ENCODE measurements at places on chromosomes 12 and 14.

DNA sequence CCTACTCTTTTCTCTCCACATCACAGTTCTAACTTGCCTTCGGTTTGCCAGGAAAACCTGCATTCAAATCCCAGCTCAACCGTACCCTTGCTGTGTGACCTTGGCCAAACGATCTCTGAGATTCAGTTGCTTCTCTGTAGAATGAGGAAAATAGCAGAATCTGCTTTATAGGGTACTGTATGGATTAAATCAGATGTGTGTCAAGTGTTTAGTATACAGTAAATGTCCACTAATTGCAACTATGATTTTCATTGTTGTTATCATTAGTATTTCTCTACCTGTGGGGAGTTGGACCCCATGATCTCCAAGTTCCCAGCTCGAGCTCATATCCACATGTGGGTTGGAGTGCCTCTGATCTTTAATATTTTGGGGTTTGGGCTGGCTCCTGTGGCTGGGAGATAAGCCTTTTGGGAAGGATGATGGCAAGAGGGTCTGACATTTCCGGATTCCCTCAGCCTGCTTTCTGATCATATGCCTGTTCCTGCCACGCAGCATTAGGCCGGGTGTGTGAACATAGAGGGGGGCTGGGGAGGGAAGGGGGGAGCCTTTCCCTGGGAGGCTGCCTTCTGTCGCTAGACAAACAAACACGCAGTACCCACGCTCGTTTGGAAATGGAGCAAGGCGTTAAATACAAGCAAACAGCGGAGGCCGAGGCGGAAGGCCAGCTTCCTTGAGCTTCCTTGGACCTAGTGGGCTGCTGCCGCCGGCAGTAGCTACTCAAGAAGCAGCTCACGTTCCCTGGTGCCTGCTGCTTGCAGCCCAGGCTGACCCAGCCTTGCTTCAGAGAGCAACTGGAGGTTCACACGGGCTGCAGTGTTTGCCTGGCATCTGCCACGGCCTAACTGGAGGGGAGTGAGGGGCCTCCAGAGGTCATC, 213.5 kb upstream of the LHX5 start:
- no peak for ATAC-seq

GRCh38 chr12:132402831-132403416, 73.5 kb upstream of the GALNT9 start:
- no peak for ATAC-seq

DNA sequence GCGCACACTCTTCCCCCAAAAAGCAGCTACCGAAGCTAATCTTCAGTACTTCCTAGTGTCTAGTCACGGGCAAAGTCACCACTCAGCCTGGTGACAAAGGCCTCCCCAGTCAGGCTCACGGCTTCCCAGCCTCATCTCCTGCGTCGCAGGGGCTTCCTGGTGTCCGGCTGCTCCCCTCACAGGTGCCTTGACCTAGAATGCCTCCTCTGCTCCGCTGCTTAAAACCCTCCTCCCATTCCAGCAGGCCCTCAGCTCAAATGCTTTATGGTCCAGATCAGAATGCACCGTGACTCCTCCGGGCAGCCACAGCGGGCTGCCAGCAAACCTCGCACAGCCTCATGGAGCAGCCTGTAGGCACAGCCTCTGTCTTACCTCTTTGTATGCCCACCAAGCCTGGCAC, 53.1 kb downstream of the PRIMA1 start:
- no peak for ATAC-seq

- ATAC-seq = no peak
Measured at GRCh38 chr12:50107416-50108268, 3.8 kb downstream of the GPD1 start.

DNA sequence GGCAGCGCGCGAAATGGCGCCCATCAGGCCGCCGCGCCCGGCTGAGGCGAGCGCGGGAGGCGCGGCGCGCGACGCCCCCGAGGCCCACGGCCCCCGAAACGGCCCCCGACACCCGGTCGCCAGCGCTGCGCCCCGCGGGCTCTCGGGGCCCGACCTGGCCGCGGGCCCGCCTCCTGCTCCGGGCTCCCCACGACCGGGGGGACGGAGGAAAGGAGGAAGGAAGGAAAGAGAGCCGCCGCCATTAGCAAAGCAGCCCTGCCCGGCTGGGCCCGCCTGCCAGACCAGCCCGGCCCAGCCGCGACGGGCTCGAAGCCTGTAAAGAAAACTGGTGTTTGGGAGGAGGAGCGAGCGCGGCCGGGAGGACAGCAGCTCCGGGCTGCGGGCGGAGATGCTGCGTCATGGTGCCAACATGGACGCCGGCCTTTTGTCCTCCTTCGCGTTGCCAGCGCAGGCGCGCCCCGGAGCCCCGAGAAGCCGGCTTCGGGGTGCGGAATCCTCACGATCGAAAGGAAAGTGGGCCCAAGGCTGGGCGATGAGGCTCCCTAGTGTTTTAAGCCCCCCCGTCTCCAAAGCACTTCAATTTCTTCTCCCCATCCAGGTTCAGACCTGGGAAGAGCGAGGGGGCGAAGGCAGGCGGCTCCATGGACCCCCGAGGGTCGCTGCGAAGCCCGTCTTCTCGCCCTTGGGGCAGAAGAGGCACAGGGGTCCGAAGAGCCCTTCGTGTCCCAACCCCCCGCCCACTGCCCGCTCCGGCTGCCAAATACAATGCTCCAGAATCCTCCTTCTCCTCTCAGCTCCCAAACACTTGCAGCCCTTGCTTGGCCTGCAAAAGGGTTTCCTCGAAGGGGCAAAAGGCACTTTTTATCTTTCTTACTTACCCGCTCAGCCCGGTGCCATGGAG, 2.9 kb upstream of the SETD1B start:
- peak; percentile 23 for ATAC-seq

- ATAC-seq = peak; percentile 58
Measured at GRCh38 chr12:67853204-67853603, 136.0 kb upstream of the IFNG-AS1 start.

- peak; percentile 60 for ATAC-seq
Measured at GRCh38 chr12:62934239-62934798, 631 bp downstream of the PPM1H start.

DNA sequence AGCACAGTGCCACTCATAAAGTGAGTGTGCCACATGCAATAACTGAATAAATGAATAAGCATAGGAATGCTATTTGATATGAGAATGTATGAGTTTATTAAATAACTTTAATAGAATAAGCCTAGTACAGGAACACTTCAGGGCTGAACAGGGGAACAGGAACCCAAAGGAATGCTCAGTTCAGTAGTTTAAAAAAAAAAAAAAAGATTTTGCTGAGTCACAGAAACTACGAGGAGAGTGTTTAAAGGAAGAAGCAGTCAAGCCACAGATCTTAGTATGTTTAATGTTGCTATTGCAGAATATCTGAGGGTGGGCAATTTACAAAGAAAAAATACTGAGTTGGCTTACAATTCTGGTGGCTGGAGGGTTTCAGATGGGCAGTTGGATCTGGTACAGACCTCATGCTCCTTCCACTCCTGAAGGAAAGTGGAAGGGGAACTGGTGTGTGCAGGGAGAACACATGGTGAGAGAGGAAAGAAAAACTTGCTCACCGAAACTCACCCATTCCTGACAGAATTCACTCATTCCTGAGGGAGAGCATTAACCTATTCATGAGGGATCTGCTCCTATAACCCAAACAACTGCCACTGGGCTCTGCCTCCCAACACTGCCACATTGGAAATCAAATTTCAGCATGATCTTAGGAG, 880.3 kb upstream of the MGAT4C start:
- no peak for ATAC-seq

DNA sequence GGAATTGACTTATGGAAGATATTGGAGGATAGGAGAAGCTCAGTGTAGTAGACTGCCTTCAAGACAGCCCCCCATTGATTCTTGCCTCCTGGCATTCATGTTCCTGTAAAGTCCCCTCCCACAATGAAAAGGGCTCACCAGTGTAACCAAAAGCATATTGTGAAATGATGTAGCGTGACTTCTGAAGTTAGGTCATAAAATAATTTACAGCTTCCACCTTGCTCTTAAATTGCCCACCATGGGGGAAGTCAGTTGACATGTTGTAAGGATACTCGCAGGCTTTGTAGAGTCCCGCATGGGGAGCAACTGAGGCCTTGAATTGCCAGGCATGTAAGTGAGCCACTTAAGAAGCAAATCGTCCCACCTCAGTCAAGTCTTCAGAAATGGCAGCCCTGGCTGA, 25.1 kb downstream of the GTSF1 start:
- no peak for ATAC-seq

- no peak for ATAC-seq
Measured at GRCh38 chr12:19194963-19195362, 65.4 kb downstream of the PLEKHA5 start.

GRCh38 chr14:78479127-78479780, 309.1 kb downstream of the NRXN3 start:
- ATAC-seq = no peak

DNA sequence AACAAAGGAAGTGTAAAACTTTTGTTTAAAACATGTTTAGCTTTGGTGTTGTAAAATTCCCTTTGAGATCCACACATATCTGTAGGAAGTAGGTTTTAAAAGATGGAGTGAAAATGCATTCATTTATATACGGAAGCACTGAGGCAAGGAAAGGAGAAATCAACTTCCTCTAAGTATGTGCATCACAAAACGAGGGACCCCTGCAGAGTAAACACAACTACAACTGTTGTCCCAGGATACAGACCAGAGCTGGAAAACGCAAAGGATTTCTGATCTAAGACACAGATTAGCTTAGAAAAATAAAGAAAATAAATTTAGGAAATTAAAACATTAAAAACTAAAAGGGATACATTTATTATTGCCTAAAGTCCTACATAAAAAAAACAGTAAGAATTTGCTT, 297.6 kb downstream of the MED13L start:
- no peak for ATAC-seq

DNA sequence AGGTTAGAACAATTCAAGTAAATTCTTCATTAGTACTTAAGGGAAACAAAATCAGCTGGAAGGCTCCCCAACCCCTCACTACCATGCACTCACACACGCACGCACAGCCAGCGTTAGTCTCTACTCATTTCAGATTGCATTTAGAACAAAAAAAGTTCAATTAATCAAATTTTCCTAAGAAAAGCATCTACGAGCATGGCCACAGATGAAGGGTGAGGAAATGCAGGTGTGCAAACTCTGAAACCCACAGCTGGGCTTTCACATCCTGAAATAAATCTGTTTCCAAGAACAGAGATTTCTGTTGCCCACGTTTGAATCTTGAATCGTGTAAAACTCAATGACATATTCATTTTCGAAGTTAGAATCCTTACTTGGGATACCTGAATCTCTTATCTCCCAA, 62.6 kb downstream of the SEL1L start:
- no peak for ATAC-seq
